ENCODE measurements at places on chromosomes 2 and 18. TPM values are rescaled to one million over a fixed set of nuclear protein-coding genes. Genes with fewer than 3 reads are reported as not detected.

LBX2 gene
- not detected for polyA plus RNA-seq

POTEI gene
- polyA plus RNA-seq, result not detected

FBXO41 gene
- polyA plus RNA-seq, result 3.5 TPM

PAIP2B gene
- 0.20 TPM for polyA plus RNA-seq

RAB17 gene
- polyA plus RNA-seq, result 0.10 TPM

ZAP70 gene
- polyA plus RNA-seq, result 0.08 TPM

MALL gene
- 5.2 TPM for polyA plus RNA-seq

TEKT4 gene
- polyA plus RNA-seq, result not detected

TMEM178A gene
- polyA plus RNA-seq, result 0.60 TPM

CDH19 gene
- polyA plus RNA-seq, result not detected

EN1 gene
- polyA plus RNA-seq, result not detected

ZNF804A gene
- 0.02 TPM for polyA plus RNA-seq

TMEM127 gene
- 40.9 TPM for polyA plus RNA-seq

IL18RAP gene
- not detected for polyA plus RNA-seq

KLHL41 gene
- 0.26 TPM for polyA plus RNA-seq

FEV gene
- polyA plus RNA-seq, result 1.2 TPM

IL1B gene
- 0.25 TPM for polyA plus RNA-seq

EPHA4 gene
- polyA plus RNA-seq, result 0.73 TPM

DNA sequence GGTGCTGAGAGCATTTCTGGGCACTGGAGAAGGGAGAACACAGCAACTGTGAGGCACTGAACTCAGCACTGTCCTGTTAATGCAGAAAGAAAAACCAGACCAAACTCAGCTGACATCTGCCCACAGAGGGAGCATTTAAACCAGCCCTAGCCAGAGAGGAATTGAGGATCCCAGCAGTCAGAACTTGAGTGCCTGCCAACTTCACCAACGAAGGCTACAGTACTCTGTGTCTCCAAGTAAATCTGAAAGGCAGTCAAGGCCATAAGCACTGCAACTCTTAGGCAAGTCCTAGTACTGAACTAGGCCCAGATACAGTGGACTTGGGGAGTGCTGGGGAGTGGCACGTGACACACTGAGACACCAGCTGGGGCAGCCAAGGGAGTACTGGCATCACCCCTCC lies 176.2 kb upstream of the ZC3H15 start:
- DNase-seq, result no peak

GRCh38 chr2:8469709-8470493 lies 212.0 kb upstream of the ID2 start:
- DNase-seq, result no peak

GRCh38 chr18:51712821-51713220 lies 515.3 kb upstream of the MEX3C start:
- no peak for DNase-seq

- DNase-seq, result no peak
Observed at GRCh38 chr2:49487139-49487538, 332.8 kb upstream of the FSHR start.

GRCh38 chr2:240999873-241000541 lies 1.6 kb downstream of the SNED1 start:
- DNase-seq, result no peak

- DNase-seq, result no peak
Observed at GRCh38 chr2:195543902-195544894, 112.8 kb upstream of the SLC39A10 start.

DNA sequence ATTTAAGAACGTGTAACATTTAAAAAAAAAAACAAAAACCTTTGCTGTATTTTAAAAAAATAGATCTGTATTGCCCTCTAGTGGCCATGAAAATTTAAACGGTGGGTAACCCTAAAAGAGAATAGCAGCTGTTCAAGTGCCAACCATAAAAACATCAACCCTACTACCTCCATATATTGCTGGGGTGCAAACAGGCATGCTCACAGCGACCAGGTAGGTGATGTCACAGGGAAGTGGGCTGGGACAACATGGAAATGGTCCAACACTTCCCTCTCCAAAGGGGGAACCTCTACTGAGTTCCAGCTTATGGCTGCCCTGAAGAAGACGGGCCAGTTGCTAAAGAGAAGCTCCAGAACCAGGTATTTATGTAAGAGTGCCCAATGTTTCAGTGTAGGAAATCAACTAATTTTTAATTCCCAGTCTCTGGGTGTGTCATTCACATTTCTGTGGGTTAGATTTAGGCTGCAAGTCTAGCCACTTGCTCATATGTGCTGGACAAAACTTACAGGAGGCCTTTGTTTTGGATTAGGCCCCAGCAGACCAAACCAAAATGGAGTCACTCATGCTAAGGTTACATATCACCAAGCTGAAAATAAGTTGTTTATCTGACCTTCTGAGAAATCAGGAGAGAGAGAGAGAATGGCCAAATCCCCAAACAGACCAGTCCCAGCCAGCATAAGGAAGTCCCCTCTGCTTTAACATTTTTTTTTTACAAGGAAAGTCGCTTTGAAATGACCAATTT lies 54.5 kb downstream of the SKA1 start:
- DNase-seq, result peak; percentile 37

GRCh38 chr2:234481301-234481700 lies 15.6 kb downstream of the ARL4C start:
- DNase-seq, result no peak

GRCh38 chr18:48571639-48572384 lies 33.0 kb downstream of the CTIF start:
- no peak for DNase-seq

- DNase-seq, result no peak
Observed at GRCh38 chr2:15764683-15765011, 173.0 kb downstream of the DDX1 start.

DNA sequence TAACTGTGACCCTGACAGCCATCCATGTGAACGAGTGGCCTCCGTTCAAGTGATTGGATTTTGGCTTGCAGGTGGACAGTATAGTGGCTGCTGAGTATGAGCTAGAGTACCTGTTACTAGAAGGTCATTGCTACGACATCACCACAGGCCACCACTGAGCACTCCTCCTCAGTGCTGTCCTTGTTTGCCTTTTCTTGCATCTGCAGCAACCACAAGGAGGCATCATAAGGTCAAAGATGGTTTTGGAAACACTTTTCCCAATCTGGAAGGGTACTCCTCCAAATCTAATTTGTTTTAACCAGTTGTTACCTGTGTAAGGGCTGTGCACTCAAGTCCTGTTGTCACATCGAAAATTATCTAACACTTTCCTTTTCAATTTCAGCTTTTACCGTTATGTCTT lies 81.2 kb downstream of the UGGT1 start:
- no peak for DNase-seq

DNA sequence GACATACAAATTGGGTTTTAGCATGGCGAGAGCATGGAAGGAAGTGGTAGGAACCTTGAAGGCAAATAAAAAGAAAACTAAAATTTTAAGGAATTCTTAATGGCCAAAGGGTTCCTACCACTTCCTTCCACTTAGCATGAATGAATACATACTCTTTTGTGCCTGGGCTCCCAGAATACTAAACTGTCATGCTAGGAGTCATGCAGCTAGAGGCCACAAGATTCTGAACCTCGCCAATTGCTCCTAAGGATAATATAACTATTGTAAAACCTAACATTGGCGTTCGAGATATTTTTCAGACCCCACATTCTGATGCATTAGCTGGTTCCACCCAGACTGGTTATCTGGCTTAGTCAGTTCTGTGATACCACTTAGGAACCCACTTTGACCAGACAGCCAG lies 38.6 kb upstream of the ARHGAP25 start:
- DNase-seq, result no peak

GRCh38 chr18:64037812-64038414 lies 68.0 kb downstream of the SERPINB8 start:
- peak; percentile 70 for DNase-seq

- DNase-seq, result no peak
Observed at GRCh38 chr2:162308747-162309503, 9.6 kb downstream of the IFIH1 start.

DNA sequence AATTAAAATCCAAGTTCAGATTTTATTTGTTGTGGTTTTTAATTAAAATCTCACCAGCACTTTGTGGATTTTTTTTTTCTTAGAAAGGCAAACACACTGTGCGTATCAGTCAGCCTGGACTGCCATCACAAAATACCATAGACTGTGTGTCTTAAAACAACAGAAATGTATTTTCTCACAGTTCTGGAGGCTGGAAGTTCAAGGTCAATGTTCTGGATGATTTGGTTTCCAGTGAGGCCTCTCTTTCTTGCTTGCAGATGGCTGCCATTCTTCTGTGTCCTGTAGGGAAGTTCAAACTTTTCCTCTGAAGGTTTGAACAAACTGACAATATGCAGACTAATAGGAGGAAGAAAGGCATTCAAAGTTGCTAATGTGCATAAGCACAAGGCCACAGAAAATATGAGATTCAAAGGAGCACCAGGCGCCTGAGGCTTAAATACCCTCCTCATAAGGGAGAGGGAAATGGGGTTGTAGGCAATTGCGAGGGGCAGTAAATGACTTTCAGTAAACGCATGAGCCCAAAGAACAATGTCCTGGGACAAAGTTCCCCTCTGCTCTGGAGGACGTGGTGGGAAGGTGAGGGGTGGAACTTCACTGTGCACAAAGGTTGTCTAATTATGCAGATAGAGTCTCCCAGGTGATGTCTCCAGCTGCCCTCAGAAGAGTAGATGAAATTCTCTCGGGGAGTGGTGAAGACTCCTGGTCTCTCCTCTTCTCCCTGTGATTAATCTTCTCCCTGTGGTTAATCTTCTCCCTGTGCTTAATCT lies 26.5 kb upstream of the KCNF1 start:
- no peak for DNase-seq

DNA sequence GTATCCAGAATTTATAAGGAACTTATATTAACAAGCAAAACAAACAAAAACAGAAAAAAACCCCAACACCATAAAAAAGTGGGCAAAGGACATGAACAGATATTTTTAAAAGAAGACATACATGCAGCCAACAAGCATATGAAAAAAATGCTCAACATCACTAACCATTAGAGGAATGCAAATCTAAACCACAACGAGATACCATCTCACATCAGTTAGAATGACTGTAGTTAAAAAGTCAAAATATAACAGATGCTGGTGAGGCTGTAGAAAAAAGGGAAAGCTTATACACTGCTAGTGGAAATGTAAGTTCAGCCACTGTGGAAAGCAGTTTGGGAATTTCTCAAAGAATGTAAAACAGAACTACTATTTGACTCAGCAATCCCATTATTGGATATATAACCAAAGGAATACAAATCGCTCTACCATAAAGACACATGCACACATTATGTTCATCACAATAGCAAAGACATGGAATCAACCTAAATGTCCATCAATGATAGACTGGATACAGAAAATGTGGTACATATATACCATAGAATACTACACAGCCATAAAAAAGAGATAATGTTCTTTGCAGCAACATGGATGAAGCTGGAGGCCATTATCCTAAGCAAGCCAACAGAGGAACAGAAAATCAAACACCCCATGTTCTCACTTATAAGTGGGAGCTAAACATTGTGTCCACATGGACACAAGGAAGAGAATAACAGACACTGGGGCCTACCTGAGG lies 25.3 kb downstream of the PREPL start:
- DNase-seq, result no peak

DNA sequence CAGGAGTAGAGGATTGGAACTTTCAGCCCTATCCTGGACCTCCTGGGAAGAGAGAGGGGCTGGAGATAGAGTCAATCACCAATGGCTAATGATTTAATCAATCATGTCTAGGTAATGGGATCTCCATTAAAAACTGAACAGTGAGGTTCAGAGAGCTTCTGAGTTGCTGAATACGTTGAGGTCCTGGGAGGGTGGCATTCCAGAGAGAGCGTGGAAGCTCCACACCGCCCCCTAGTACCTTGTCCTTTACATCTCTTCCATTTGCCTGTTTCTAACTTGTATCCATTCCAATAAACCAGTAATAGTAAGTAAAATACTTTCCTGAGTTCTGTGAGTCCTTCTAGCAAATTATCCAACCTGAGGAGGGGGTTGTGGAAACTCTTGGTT lies 101.7 kb downstream of the B3GNT2 start:
- no peak for DNase-seq

GRCh38 chr2:226971084-226971483 lies 135.2 kb downstream of the RHBDD1 start:
- no peak for DNase-seq

DNA sequence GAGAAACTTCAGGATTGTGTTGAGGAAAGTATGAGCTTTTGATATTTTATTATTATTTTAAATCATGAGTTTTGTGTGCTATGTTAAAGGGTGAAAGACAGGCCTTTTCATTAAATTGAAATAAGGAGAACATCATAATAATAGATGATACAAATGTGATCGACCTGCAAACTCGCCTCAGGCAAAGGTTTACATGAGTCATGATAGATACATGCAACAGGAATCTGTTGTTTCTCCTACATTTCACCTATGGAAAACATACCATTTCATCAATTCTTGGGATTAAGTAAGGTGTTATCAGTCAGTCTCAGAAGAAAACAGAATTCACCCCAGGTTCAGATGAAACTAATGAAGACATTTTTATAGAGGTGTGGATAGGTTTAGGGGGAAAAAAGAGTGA lies 1992.5 kb upstream of the PIK3C3 start:
- no peak for DNase-seq

DNA sequence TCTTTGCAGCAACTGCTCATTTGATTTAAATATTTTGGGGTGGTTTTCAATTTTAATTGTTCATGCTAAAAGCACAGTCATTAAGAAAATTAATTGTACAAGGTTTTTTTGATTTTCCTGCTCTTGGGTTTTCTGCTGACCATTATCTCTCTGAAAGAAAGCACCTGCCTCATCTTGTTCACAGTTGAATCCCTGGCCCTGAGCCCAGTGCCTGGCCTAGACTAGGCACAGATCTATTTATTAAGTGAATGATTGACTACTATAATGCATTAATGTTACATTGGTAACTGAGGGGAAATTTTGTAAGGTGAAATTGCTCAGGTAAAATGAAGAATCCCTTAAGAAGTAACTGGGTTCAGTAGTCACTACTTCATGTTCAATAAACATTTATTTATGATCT lies 22.0 kb downstream of the IL1RL2 start:
- DNase-seq, result no peak

DNA sequence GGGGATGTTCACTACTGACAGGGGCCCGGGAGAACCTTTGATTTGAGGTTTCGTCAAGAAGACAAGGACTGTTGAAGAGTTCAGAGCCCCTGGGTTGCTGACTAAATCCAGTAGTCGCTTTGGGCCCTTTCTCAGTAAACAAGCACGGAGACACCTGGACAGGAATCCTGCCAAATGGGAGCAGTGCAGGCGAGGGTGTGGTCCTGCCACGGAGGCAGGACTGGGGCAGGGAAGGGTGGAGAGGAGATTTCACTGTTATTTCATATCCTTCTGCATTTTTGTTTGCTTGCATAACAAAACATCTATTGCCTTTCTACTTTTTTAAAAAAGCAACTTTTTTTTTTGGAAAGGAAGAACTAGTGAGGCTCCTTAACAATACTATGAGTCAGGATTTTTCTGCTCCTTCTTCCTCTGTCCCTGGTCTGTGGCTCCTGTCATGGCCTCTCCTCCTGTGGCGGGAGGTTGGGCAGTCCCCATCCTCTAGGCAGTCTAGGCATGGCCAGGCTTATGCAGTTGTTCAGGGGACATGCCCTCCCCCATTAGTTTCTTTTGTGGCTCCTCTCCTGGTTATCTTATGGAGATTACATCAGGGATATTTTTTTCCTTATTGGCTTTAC lies 57.7 kb downstream of the ARHGEF4 start:
- DNase-seq, result no peak
